ENCODE measurements at places on chromosomes 5 and 9. TPM values are rescaled to one million over a fixed set of nuclear protein-coding genes. Genes with fewer than 3 reads are reported as not detected.

GRCh38 chr9:135220601-135221575 lies 133.4 kb downstream of the OLFM1 start:
- H3K4me3 ChIP-seq = no peak overlapping the region

- H3K27me3 ChIP-seq = no peaks in the 10 kb centered on the region
- H3K4me3 ChIP-seq = no peak overlapping the region
- no peak for DNase-seq
- H3K4me1 ChIP-seq = no peaks in the 10 kb centered on the region
Observed at GRCh38 chr5:178532666-178533065, 57.5 kb downstream of the COL23A1 start.

- H3K27ac ChIP-seq = no peak overlapping the region
- no peaks in the 10 kb centered on the region for H3K36me3 ChIP-seq
- no peak overlapping the region for H3K4me3 ChIP-seq
- H3K4me1 ChIP-seq = no peaks in the 10 kb centered on the region
Observed at GRCh38 chr5:178083922-178084321, 29.4 kb upstream of the N4BP3 start.

GRCh38 chr9:34380511-34381315 lies 4.0 kb upstream of the MYORG start:
- H3K27me3 ChIP-seq = no peaks in the 10 kb centered on the region
- DNase-seq = peak; percentile 83
- H3K4me3 ChIP-seq = no peak overlapping the region
- peaks cover 39% of the 10 kb centered on the region for H3K4me1 ChIP-seq
- peak overlapping the region; percentile 44 for H3K27ac ChIP-seq
- H3K36me3 ChIP-seq = no peaks in the 10 kb centered on the region

DNA sequence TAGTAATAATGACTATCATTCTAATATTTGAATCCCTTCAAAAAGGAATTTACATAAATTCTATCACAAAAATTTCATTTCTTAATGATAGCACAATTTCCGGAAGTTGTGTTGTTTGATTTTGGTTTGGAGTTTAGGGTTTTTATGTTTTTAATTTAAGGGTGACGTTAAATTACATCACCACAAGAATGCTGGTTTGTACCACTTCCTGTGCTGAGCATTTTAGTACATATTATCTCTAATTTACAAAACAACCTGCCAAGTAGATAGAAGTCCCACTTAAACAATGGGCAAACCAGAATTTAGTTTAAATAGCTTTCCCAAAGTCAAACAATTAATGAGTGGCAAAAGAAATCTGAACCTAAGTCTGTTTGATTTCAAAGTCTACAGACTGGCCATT lies 63.4 kb downstream of the DENND1A start:
- no peaks in the 10 kb centered on the region for H3K27me3 ChIP-seq
- H3K36me3 ChIP-seq = no peaks in the 10 kb centered on the region
- H3K27ac ChIP-seq = no peak overlapping the region
- no peak for DNase-seq
- no peaks in the 10 kb centered on the region for H3K4me1 ChIP-seq
- H3K4me3 ChIP-seq = no peak overlapping the region

- no peak overlapping the region for H3K27ac ChIP-seq
- DNase-seq = no peak
- H3K4me3 ChIP-seq = no peak overlapping the region
- no peaks in the 10 kb centered on the region for H3K4me1 ChIP-seq
- H3K36me3 ChIP-seq = no peaks in the 10 kb centered on the region
- no peaks in the 10 kb centered on the region for H3K27me3 ChIP-seq
Observed at GRCh38 chr5:17401470-17402288, 96.4 kb upstream of the TAF11L2 start.

- H3K27me3 ChIP-seq = no peaks in the 10 kb centered on the region
- H3K4me3 ChIP-seq = no peak overlapping the region
- peaks cover 8% of the 10 kb centered on the region for H3K4me1 ChIP-seq
- no peaks in the 10 kb centered on the region for H3K36me3 ChIP-seq
- no peak overlapping the region for H3K27ac ChIP-seq
- no peak for DNase-seq
Observed at GRCh38 chr5:148205044-148205806, 2.4 kb downstream of the SPINK6 start.

GRCh38 chr5:108703313-108703712 lies 44.4 kb upstream of the FER start:
- no peak for DNase-seq
- H3K36me3 ChIP-seq = no peaks in the 10 kb centered on the region
- H3K27ac ChIP-seq = no peak overlapping the region
- no peaks in the 10 kb centered on the region for H3K4me1 ChIP-seq
- no peaks in the 10 kb centered on the region for H3K27me3 ChIP-seq

Gene OR1J2
- total RNA-seq = not detected

Gene ADAMTS12
- 2.3 TPM for total RNA-seq

Gene SPOCK1
- total RNA-seq = 30.6 TPM

Gene AJM1
- total RNA-seq = 5.2 TPM

Gene PDE6A
- total RNA-seq = not detected
